DMS 273 treated with DMSO at 0.1 percent for 48 hours (cell line): ENCODE measurements at places on chromosomes 1 and 21.

- no peak for DNase-seq
These were observed 7.1 kb upstream of the DIPK1A start for GRCh38 chr1:92968138-92969032.

DNA sequence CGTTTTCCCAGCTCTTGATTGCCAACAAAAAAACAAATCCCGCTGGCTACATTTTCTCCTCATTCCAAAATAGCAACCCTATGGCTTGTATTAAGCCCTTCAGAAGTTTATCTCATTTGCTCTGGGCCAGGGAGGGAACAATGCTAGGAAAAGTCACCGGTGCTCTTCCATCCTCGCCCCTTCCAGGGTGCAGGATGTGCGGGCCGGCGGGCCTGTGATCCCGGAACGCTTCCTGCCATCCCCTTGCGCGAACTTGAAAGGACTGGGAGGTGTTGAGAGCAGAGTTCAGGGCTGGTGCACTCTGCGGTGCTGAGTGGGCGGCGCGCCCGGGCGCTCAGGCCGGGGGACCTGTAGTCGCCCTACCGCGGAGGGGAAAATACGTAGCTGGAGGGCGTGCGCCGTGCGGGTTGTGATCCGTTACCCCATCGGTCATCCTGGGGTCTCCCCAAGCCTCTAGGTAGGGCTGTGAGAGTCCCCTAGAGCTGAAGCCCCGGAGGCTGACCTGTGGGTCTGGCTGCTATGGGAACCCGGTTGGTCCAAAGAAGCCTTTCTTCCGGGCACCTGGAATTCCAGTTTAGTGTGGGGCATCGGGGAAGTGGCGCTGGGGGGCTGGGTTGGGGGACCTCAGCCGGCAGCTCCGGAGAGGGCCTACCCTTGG, 13.1 kb downstream of the NR5A2 start:
- DNase-seq: no peak

GRCh38 chr1:172134087-172134731, 286.3 kb upstream of the C1orf105 start:
- DNase-seq: no peak

- DNase-seq: no peak
These were observed 65.5 kb downstream of the PRRX1 start for GRCh38 chr1:170729225-170730002.

DNA sequence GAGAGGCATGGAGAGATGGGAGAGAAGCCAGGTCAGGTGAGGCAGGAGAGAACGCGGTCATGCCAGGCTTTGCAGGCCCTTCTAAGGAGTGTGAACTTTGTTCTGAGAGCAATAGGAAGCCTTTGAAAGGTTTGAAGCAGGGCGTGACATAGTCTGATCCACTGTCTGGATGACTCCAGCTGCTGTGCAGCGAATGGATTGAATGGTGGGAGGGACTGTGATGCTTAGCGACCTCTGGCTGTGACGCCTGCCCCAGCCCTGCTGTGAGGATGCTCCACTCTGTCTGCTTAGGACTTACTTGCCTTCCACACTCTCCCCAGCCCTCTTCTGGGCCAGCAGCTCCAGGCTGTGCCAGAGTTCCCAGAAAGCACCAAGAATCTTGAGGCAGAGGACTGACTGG, 41.8 kb upstream of the POU3F1 start:
- DNase-seq: peak; percentile 94

DNA sequence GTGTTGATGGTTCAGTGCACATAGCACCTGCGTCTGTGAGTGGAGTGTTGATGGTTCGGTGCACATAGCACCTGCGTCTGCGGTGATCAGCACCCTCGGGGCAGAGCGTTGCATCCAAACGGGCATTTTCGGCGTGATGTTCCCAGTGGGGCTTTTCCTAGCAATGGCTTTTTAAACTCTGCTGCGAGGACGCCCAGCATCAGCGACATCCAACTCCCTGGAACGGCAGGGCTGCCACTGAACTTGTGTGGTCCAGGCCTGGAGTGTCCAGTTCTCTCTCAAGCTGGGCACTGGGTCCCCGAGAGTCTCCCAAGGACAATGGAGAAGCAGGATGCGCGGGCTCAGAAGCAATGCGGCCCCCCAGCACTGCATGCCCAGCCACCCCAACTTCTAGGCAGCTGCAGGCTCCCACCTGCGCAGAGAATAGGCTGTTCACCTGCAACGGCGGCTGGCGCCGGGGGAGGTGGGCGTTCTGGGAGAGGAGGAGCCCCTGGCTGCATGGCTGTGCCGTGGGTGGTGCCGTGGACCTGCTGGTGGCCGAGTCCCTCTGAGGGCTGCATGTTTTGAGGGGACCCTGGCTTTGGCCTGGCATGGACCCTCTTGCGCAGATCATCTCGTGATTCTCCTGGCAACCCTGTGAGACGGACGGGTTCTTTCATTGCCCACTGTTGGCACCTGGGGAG, 10.1 kb upstream of the C1orf174 start:
- DNase-seq: no peak

DNA sequence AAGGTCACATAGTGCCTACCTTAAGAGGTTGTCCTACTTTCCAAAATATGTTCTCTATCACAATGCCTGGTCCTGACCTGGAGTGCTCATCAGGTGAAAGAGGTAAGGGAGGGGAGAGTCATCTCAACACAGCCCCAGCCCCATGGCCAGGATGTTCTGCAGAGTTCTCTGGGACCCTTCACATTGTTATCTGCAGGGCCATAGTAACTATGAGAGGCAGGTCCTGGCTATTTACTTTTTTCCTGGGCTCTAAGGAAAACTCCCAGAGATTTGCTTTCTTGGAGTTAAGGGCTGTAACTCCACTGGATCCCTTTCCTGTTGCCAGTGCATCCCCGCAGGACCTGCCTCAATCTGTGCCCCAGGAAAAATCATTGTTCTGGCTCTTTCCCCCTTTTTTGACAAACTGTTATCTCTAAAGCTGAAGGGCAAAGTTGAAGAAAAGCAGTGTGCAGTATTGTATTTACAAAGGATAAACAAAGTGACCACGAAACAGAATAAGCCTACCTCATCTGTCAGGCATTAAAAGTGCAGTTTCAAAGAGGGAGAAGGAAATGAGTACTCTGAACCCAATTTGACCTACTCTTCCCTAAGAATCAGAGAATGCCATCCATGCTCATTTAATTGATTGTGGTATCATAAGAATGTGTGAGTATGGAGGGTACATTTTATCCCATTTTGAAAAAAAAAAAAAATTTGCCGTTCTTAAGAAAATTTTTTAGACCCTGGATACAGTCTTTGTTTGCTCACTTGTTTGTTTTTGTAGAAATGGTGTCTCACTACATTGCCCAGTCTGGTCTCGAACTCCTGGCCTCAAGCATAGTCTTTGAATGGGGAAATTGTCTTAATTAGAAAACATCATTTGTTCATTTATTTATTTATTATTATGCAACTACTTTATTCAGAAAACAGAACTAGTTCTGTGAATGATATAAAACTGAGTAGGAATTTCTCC, 149.6 kb downstream of the RHOU start:
- no peak for DNase-seq

DNA sequence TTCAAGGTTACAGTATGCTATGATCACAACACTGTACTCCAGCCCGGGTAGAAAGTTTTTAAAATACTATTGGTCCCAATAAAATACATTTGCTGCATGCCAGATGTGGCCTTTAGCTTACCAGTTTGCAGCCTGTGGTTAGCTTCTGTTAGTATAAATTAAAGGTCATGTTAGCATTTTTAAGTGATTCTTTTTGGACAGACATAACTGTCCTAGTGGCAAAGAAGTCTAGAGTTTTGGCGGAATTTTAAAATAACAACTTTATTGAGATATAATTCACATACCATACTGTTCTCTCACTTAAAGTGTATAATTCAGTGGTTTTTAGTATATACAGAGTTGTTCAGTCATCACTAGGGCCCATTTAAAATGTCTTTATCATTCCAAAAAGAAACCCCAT, 24.3 kb upstream of the TMEM39B start:
- no peak for DNase-seq
